ENCODE measurements at places on chromosomes 2 and 18. TPM values are rescaled to one million over a fixed set of nuclear protein-coding genes. Genes with fewer than 3 reads are reported as not detected.

The GCG gene
- total RNA-seq, result not detected

The LRP2 gene
- total RNA-seq, result not detected

The ANKRD36B gene
- total RNA-seq, result 78.7 TPM

- H3K27me3 ChIP-seq, result peaks cover 5% of the 10 kb centered on the region
- no peak overlapping the region for H3K4me3 ChIP-seq
- no peak for DNase-seq
- no peaks in the 10 kb centered on the region for H3K36me3 ChIP-seq
- H3K4me1 ChIP-seq, result peaks cover 16% of the 10 kb centered on the region
These were observed 37.9 kb downstream of the B4GALT6 start for GRCh38 chr18:31646332-31647126.

DNA sequence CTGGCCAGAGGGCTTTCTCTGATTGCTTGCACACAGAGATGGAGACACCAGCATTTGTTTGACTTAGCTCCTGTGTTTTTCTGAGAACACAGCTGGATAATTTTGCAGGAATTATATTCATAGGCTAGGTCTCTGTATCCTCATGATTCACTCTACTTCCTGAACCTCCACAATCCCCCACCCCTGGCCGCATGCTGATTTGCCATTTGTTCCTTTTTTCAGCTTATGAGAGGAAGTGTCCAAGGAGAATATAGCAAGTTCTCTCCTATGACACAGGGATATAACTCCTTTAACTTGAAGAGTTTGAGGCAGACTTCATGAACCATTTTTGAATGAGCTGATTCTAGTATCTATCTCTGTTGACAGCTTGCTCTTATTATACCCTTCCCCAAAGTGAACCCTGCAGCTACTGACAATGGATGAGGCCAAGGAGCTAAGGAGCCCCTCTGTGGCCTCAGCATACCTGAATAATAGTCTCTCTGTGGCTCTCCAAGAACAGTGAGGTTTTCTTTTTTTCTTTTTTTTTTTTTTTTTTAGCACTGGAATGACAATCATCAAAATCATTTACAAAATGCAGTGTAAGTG lies 15.4 kb downstream of the CAVIN2 start:
- no peaks in the 10 kb centered on the region for H3K4me1 ChIP-seq
- H3K4me3 ChIP-seq, result no peak overlapping the region
- no peaks in the 10 kb centered on the region for H3K36me3 ChIP-seq

GRCh38 chr2:66686755-66687154 lies 251.8 kb downstream of the MEIS1 start:
- no peaks in the 10 kb centered on the region for H3K4me1 ChIP-seq
- H3K4me3 ChIP-seq, result no peak overlapping the region
- no peaks in the 10 kb centered on the region for H3K36me3 ChIP-seq

GRCh38 chr2:229180658-229181057 lies 90.4 kb downstream of the PID1 start:
- no peak for DNase-seq
- H3K27me3 ChIP-seq, result no peaks in the 10 kb centered on the region
- no peak overlapping the region for H3K4me3 ChIP-seq
- no peak overlapping the region for H3K27ac ChIP-seq
- H3K36me3 ChIP-seq, result no peaks in the 10 kb centered on the region
- no peaks in the 10 kb centered on the region for H3K4me1 ChIP-seq

GRCh38 chr2:168758970-168759820 lies 43.2 kb upstream of the NOSTRIN start:
- H3K4me1 ChIP-seq, result peaks cover 23% of the 10 kb centered on the region
- DNase-seq, result no peak
- no peak overlapping the region for H3K27ac ChIP-seq

Data from naive thymus-derived CD8-positive, alpha-beta T cell (primary cell).